Anterior cingulate cortex (tissue), 58 donors: ENCODE measurements at places on chromosomes 3 and 15.

DNA sequence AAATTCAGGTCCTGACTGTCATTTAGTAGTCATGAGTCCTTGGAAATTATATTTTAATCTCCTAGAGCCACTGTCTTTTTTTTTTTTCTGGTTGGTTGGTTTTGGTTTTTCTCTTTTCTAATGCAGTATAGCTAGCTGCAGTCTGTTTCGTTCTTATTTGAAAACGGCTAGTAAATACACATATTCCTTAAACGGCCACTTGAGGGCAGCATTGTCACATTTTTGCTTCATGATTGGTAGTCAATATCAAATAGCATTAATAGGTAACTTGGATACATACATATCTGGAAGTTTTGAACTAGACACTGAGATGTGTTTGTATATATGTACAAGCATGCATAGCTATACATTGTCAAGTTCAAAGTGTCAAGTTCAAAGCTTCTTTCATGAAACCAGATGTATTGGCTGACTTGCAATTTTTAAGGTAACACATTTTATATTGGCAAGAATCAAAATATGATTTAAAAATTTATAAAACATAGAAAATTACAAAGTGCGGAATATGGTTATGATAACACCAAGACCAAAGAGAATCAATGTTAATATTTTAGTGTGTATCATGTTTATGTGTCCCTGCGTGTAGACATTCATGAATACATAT is 22.5 kb downstream of the GABRA5 start:
- peak; percentile 22 for DNase-seq

GRCh38 chr3:17035966-17036365 is 151.2 kb downstream of the PLCL2 start:
- DNase-seq: no peak

DNA sequence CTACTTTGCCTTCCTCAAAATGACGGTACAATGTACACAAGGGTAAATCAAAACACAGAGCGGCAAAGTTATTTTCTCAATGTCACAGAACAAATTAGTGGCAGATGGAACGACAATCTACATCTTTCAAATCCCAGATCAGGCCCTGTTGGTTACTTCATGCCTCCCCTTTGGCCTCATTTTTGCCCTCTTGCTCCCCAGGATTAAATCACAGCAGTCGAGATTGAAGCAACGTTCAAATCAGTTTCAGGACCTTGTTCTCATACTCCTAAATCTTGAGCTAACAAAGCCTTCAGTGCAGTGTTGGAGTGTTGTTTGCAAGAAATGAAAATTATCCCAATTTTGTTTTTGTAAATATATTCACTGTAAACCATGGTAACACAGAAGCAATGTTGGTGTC is 91.4 kb downstream of the FBN1 start:
- no peak for DNase-seq

DNA sequence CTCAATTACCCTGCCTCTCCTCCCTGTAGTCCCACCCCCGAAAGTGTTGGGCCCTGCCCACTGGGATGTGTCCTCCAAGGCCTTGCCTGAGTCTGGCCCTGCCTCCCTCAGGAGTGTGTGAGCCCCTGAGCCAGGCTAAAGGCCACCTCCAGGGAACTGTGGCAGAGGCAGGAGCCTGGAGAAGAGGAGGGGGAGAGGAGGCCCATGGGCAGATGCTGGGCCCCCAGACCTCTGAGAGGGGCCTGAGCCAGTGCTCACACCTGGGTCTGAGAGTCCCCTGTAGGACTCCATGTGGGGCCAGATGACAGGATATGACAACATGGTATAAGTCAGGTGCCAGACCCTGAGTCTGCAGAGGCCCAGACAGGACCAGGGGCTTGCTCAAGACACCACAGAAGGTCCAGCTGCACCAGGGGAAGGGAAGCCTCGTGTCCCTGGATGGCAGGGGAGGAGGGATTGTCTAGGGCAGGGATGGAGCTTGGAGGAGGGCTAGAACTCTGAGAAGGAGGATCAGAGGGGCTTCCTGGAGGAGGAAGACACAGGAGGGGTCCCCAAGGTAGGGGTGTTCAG is 217.9 kb downstream of the TBC1D2B start:
- DNase-seq: no peak

DNA sequence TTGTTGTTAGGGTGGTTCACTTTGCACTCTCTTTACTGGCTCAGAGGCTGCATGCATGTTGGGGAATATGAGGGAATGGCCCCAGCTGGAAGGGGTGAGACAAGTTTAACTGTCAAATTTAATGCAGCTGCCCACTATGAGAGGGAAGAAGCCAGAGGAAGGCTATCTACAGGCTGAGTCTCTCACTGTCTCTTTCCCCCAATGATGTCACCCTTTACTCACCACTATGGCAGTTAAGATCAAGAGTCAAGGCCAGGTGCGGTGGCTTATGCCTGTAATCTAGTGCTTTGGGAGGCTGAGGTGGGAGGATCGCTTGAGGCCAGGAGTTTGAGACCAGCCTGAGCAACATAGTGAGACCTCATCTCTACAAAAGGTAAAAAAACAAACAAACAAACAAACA is 12.2 kb upstream of the RBMS3 start:
- DNase-seq: no peak

GRCh38 chr3:182725372-182726251 is 67.7 kb upstream of the ATP11B start:
- no peak for DNase-seq

DNA sequence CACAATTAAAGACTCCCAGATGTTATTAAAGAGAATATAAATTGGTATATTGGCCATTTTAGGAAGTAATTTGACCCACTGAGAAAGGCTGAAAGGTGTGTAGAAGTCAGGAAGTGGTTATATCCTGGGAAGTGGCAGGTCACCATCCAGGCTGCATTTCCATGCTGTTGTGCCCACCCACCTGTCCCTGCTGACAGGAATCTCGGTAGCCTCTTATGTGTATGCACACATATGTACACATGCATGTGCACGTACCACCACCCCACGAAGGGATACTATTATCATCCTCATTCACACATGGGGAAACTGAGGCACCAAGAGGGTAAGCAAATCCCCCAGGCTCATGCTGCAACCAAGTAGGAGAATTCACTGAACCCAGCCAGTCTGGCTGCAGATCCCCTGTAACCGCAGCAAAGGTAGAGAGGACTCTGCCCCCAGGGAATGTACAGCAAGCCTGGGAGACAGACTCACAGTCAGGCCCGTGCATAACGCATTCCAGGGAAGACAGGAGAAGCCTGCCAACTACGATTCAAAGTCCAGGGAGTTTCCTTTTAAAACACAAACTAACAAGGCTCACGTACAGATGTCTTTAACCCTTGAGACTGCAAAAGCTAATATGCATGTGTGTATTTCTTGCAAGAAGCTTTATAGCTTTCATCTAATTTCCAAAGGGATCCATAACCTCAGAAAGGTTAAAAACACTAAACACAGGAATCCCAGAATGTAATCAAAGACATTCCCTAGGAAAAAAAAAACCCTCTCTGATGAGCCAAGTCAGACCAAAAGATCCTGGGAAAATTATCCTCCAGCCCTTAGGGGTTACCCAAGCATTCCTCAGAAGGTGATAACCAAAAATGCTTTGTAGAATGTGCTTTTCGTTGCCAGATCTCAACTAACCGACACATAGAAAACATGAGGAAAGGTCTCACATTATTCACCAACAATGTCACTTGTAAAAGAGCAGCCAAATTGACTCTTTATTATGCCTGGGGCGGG is 129.6 kb downstream of the ADAMTS17 start:
- DNase-seq: no peak

DNA sequence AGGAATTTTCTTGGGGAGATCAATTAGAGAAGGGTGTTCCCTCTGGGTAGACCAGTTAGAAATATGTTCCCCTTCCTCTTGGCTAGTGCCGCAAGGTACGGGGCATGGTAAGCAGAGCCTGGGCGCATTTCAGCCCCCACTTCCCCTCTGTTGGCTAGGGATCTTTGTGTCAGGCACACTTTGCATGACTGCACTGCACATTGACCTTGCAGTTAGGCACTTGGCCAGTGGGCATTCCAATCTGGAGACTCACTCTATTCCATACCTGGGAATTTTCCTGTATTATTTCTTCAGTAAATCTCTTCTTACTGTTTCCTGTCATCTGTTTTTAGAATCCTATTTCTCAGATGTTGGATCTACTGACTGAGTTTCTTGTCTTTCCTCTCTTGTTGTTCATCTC is 30.0 kb upstream of the CACNA1D start:
- DNase-seq: no peak

- no peak for DNase-seq
Observed at GRCh38 chr3:131975047-131975446, 59.8 kb downstream of the CPNE4 start.
